NAMALWA (cell line): ENCODE measurements at places on chromosomes 7 and 10.

- no peak for DNase-seq
These were observed 265.0 kb upstream of the NPSR1 start for GRCh38 chr7:34392972-34393371.

- DNase-seq: no peak
These were observed 288.3 kb downstream of the SFMBT2 start for GRCh38 chr10:7122561-7122960.

DNA sequence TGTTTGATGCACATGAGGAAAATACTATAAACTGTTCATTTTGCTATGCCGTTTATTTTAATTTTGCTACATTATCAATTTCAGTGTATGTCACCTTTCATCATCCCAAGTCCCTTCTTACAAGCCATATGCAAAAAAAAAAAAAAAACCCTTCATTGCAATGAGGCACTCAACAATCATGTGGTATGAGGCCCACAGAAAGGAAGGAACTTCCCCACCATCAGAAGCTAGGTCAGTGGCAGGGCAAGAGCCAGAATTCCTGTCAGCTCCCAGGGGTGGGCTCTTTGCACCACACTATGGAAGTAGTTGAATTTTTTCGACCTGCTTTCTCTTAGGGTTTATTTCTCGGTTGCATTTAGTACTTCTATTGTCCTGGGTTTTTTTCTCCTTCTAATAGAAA is 75.4 kb downstream of the NOC3L start:
- no peak for DNase-seq

GRCh38 chr10:14905890-14906289 is 27.2 kb downstream of the SUV39H2 start:
- no peak for DNase-seq
